ENCODE measurements at places on chromosomes 16 and 17. TPM values are rescaled to one million over a fixed set of nuclear protein-coding genes. Genes with fewer than 3 reads are reported as not detected.

- DNase-seq: peak; percentile 46
These were observed 217.4 kb downstream of the RPTOR start for GRCh38 chr17:80762076-80762475.

Gene ADORA2B
- total RNA-seq: 5.3 TPM

Gene TBX4
- total RNA-seq: not detected

Gene LITAFD
- total RNA-seq: not detected

Gene TP53TG3C
- not detected for total RNA-seq

Gene CD79B
- 0.66 TPM for total RNA-seq

Gene CLDN9
- not detected for total RNA-seq

- DNase-seq: no peak
These were observed 25.2 kb upstream of the ERN1 start for GRCh38 chr17:64155129-64155528.

DNA sequence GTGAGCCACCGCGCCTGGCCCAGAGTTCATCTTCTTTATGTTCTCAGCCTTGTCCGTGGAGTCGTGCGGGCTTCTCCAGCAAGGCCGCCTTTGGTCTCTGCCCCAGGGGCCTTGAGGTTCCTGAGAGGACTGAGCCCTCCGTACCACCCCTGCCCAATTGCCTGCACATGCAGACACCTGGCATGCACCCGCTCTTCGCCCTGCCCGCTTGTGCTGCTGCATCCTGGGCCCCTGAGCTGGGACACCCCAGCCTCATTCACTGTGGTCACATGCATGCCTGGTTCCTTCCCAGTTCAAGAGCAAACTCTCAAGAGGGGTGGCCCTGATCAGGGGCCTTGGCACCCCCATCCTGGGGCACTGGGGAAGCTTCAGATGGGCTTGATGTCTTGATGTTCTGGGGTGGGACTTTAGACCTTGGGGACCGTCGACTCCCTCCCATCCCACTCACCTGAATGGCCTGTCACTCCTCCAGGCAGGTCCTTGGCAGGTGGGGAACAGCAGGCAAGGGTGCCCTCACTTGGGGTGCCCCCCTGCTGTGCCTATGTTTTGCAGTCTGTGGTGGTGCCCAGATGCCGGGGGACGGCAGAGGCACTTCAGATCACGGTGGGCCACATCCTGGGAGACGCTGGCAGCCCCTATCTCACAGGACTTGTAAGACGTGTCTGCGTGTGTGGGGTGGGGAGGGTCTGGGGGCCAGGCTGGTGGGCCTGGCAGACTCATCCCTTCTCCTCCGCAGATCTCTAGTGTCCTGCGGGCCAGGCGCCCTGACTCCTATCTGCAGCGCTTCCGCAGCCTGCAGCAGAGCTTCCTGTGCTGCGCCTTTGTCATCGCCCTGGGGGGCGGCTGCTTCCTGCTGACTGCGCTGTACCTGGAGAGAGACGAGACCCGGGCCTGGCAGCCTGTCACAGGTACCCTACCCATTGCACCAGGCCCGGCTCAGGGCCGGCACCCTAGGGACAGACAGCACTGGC lies 12.7 kb upstream of the SPNS2 start:
- no peak for DNase-seq

Gene SLC12A3
- not detected for total RNA-seq

GRCh38 chr17:56812901-56813388 lies 20.8 kb downstream of the C17orf67 start:
- no peak for DNase-seq

DNA sequence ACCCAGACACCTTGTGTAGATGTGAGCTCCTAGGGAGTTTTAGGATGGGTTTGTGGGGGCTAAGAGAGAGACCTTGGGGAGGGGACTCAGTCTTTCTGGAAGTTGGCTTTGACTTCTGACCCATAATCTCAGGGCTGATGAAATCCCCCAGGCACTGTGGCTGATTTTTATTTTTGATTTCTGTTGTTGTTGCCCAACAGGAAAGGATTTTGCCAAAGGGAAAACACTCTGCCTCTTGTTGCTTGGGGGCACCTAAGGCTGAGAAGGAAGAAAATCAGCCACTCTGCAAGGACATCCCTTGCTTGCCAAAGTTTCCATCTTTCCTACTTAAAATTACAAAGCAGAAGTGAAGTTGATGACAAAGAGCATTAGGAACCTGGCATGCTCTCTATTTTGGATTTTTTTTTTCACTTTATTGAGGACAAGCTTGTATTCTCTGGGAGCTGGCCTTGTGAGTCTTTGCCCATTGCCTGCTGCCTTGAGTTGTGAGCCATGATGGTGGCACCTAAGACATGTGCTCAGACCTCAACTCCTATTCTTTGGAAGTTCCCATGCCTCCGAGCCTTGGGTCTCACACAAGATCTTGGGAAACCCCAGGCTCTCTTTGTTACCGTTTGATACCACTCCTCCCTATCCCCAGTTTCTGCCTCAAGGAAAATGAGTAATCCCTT lies 3.2 kb upstream of the C1QTNF1 start:
- DNase-seq: peak; percentile 44

- DNase-seq: no peak
These were observed 15.8 kb upstream of the AKTIP start for GRCh38 chr16:53518550-53519416.

GRCh38 chr16:525520-526180 lies 1.9 kb upstream of the CAPN15 start:
- no peak for DNase-seq

Gene COG1
- 18.5 TPM for total RNA-seq

Gene TBX2
- total RNA-seq: 0.99 TPM

DNA sequence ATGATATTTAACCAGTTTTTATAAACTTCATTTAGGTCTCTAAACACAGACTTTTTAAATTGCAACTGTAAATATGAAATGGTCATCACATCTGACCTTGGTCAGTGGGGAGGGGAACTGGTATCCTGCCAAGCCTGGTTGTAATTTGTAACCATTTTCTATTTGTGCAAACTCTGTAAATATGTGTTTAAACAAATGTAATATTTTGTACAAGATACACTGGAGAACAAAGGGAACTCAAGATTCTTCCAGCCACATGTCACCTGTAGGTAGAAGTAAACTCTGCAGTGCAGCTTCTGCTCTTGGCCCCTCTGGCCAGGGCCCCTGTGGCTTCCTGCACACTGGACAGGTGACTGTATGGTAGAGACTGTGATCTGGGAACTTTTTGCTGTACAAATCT lies 35.8 kb downstream of the AKAP1 start:
- DNase-seq: no peak

DNA sequence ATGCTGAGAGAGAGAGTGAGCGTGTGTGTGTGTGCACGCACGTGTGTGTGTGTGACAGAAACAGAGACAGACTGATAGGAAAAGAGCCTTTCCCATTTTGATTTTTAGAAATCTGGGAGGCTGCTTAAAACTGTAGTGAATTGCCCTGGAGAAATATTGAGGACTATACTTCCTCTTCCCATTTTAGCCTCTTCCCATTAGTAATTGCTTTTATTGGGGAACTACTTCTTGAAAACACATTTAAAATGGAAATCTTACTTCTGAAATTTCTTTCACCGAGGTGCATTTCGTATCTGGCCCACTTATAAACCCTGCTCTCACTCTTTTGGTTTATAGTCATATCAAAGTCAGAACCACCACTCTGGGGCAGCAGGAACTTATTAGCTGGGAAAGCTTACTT lies 47.1 kb downstream of the NUP93 start:
- no peak for DNase-seq

GRCh38 chr16:747978-748746 lies 7.4 kb upstream of the CIAO3 start:
- no peak for DNase-seq

DNA sequence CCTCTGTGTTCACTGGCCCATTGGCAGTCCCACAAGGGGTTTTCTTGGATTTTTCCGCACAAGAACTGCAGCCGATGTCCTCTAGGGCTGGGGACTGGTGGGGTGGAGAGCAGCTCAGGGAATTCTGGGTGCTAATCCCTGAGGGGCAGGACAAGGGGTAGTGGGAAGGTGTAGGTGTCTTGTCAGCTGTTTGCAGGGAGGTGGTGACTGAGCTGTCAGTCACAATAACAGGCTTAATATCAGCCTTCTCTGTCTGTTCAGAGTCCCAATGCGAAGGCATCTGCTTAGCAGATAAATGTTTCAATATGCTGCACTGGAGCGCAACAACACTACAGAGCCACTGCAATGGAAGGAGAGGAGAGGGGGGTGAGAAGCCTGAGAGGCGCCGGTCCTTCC lies 10.1 kb upstream of the DHRS13 start:
- DNase-seq: no peak

DNA sequence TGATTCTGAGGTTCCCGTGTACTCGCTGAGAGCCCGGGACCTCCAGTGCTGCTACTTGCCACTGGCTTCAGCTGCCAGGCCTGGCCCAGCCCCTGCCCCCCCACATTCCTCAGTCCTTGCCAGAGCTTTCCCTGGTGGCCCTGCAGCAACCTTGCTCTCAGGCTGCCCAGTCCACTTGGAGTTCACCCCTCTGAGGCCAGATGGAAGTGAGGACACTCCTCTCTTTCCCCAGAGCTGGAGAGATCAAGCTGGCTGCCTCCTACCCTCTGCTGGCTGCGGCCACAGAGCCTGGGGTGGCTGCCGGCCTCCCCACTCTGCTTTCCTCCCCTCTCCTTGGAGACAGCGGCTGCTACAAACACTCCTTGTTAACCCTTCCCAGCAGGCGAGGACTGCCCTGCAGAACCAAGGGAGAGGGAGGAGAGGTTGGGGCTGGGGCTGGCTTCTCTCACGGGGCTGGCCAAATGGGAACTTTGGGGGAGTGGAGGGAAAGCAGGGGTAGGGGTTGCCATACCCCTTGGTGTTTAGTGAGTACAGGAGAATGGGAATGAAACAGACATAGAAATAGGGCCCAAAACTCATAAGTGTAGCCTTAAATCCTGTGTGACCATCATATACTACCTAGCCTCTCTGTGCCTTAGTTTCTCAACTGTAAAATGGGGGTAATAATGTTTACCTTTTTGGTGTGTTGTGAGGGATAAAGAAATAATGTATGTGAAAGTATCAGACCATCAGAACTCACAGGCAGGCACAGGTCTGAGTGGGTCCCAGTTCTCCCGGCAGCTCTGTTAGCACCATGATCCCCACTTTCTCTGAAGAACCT lies at the start of gene GAS2L2:
Gene GAS2L2 (minus strand): TSS at position 295 of the 820 bp plus-strand sequence. CDS start 389 bp downstream, outside the sequence.
- DNase-seq: no peak

- DNase-seq: no peak
These were observed 577.8 kb downstream of the WWOX start for GRCh38 chr16:78677181-78677731.

- no peak for DNase-seq
These were observed 2.6 kb downstream of the CRYM start for GRCh38 chr16:21275529-21275928.

DNA sequence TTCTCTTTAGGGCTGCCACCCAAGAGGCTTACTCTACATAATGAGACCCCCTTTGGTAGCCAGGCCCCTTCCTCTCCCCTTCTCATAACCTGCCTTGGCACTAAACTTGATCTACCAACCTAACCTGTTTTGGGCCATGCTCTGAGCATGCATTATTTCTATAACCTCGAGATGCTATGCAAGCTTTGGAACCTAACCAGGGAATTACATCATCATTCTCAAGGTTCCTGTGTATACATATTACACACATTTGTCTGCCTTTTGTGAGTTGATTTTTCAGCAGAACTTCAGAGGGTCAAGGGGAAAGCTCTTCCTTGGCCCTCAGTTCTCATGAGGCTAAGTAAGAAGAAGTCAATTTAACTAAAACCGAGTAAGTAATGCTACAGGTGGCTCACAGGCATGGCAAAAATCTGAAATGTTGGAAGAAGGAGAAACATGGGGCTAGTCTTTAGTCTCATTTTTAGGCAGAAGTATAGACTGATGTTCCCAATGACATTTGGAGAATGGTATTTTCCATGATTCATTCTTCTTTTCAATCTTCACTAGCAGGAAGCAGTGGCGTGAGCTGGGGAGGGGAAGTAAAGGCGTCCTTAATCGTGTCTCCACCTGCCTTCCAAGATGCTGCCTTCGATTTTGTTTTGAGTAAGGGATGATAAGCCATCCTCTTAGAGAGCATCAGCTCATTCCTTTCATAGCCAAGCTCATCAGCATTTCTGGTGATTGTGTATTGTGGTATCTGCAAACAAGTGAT lies 308.4 kb downstream of the ABCC12 start:
- DNase-seq: no peak

Gene TTYH2
- 4.9 TPM for total RNA-seq

DNA sequence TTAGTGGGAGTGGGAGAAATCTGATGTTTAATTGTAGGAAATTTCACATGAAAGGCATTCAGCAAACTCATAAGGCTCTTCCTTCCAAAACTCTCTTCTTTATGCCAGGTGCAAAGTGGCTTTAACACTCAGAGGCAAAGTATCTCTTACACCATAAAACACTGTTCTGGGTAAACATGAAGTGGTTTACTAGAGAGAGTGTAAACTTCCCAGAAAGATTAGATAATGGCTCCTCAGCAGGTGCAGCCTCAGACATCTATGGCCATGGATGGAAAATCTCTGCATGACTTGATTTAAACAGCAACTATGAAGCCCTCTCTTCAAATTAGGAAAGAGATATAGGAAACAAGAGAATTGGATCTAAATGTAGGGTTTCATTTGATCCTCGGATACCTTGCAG lies 583.1 kb upstream of the SALL1 start:
- DNase-seq: no peak

DNA sequence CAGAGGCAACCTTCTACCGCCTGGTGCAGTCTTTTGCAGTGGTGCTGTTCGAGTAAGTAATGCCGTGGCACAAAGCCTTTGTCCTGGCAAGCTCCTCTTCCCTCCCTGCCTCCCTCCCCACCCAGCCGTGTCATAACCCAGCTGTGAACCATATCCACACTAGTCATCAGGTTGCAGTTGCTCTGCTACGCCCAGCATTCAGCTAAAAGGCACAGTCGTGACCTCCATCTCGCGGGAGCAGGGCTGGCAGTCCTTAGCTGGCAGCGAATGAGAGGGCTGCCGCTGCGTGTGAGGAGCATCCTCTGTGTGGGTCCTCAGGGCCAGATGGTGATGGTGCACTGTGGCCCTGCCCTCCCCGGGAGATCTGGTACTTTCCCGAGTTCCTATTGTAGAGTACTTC lies 39.3 kb downstream of the CIBAR2 start:
- peak; percentile 83 for DNase-seq

DNA sequence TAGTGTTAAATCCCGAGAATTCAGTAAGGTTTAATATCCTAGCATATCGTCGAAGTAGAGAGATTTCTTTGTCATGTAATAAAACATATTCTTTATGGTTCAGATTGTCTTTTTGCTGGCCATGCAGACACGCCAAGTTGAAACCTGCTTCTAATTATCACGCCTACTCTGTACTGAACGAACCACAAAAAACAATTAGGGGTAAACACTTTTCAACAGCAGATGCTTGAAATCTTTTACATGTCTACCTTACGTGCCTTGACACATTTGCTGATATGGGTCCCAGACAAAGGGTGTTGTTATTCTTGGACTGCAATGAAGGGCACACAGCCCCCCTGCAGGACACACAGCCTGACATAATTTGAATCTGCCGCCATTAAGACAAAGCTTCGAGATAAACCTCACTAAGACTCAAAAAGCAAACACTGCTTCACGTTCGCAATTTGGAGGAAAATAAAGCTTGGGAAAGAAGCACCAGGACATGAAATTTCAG lies 13.3 kb downstream of the WIPI1 start:
- no peak for DNase-seq

Gene ADGRG3
- total RNA-seq: 6.6 TPM

GRCh38 chr16:61798741-61799140 lies 237.5 kb downstream of the CDH8 start:
- DNase-seq: no peak
